Omental fat pad (tissue), 4 donors: ENCODE measurements at places on chromosomes 1 and 21.

- DNase-seq = no peak
Measured at GRCh38 chr1:218828125-218828650, 345.5 kb upstream of the LYPLAL1 start.

DNA sequence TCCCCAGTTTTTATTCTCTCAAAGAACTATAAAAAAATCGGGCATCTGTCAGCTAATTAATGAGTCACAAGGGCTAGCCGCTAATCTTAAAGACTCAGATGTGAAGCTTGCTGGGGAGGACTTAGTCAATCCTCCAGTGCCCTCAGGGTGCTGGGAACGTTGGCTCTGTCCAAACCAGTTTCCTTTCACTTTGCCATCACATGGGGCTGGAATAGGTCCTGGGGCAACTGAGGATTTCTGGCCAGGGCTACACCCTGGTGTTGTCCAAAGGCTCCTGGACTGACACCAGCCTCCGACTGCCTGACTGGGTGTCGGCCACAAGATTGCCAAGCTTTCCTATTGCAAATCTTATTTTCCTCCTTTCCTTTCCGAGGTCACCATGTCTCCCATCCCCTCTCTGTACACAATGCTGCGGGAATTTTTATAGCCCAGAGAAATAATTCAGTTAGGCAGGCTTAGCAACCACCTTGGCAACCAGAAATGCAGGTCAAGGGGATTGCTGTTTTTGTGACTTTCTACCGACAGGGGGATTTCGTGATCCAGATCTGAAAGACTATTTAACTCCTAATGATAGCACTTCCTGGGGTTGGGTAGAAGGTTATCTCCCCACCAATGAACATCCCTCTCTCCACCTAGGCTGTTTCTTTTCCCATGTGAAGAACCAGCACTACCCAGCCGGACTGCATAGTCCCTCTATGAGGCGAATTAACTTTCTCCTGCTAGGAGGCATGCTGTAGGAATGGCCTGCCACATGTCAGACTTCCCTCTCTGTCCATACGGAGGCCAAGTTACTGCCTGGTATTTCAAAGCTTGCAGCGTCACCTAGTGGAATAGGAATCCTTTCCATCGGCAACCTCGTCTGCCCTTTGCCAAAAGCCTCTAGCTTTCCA lies 29.9 kb upstream of the CTBS start:
- no peak for DNase-seq

DNA sequence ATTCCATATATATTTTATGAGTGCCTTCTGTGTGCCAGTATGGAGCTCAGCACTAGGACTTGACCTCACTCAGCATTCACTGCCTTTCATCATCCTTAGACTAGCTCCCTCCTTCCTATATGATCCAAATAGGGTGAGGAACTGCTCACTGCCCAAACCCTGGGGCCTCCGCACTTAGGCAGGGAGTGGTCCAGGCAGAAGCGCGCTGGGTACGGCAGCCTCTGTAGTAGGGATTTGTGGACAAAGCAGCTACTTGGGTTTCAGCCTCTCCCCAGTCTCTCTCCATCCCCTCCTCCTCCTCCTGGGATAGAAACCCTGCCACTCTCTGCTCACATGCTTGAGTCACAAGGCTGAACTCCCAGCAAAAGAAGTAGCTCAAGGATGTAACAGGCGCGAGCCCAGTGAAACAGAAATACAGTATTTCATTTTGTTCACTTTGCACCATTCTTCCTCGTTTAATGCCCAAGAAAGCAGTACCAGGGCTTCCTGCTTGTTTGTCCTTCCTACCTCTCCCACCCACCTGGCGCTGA lies 32.9 kb downstream of the PLEKHA6 start:
- no peak for DNase-seq

GRCh38 chr1:67300561-67300960 lies 7.1 kb upstream of the IL12RB2 start:
- no peak for DNase-seq

DNA sequence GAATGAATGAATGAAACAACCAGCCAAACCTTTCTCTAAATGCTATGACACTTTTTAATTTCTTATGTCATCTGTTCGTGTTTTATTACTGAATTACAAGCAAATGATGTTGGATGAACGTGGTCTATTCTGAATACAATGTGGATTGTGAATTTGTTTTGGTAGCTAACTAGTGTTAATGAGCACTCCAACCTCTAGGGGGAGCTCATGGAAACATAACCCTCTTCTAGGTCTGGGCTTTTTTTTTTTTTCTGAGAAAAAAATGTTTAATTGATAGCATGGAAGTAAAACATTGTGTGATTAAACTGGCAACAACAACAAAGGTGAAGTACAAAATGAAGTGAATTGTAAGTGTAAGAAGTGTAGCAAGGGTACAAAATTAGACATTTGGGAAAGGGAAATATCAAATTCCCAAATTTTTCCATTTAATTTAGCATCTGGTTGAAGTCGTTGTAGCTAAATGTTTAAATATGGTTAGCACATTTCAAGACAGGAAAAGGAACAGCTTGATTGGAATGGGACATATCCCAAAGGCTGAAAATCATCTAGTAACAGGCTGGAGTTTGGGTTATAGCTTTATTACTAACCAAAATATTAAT lies 42.6 kb upstream of the PTGS2 start:
- no peak for DNase-seq

DNA sequence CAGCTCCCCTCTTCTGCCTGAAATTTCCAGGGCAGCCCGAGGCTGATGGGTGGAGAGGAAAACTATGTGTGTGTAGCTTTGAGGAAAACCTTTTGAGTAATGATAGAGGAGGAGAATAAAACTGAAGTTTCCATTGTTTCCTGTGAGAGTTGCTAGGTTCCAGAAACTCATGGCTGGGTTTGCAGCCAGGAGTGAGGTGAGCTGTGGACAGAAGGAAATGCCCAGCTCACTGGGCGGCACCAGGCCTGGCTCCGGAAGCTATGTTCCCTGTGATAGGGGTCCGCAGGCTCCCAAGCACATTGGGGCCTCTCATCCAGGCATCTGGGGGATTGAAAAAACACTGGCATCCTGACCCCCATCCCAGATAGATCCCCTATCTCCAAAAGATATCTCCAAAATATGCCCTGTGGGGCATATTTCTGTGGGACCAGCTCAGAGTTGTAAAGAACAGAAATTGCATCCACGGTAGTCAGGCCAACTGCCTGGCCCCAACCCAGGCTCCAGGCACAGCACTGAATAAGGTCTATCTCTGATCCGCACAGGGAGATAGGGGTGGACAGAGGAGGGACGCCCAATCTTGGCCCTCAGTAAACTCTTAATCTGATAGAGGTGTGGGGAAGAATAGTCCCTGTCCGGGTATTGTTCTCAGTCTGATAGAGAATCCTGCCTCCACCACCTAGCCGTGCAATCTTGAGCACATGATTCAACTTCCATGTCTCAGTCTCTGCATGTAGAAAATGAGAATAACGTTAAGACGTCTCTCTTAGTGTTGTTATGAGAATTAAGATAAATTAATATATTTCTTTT lies 1.8 kb upstream of the HSPG2 start:
- no peak for DNase-seq

DNA sequence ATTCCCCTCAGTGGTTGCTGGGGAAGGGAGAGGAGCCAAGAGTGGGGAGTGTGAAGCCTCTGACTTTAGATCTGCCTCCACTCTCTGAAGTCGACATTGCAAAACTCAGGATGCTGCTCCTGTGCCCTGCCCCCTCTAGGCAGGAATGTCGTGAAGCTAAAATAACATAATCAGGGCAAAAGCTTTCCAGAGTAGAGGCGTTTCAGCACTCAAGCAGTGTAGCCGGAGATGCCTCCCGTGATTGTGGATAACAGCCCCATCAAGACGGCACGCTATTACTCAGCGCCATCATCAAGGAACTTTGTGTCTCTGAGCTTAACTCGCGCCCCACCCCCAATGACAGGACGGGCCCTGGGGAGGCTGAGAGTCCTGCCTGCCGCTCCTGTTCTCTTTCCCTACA lies 60.0 kb downstream of the FBXO2 start:
- no peak for DNase-seq

DNA sequence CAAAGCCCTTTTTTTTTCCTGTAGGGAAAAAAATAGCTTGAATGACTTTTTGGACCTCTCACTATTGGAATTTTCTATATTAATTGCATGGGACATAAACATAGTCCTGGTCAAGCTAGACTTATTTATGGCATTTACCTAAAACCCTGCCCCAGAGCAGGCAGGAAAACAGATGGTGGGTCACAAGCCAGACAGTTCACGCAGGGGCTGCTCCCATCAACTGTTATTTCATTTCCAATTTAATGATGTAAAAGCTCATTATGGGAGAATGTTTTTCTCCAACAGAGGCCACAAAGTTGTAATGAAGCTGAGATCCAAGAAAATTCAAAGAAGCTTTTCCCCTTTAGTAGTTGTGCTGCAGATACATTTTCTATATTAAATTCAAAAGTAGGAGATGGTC lies 99.2 kb downstream of the SGIP1 start:
- no peak for DNase-seq

- DNase-seq = no peak
Measured at GRCh38 chr1:223718850-223719249, 6.5 kb downstream of the CAPN2 start.

GRCh38 chr21:26788790-26789189 lies 56.4 kb downstream of the ADAMTS1 start:
- no peak for DNase-seq

DNA sequence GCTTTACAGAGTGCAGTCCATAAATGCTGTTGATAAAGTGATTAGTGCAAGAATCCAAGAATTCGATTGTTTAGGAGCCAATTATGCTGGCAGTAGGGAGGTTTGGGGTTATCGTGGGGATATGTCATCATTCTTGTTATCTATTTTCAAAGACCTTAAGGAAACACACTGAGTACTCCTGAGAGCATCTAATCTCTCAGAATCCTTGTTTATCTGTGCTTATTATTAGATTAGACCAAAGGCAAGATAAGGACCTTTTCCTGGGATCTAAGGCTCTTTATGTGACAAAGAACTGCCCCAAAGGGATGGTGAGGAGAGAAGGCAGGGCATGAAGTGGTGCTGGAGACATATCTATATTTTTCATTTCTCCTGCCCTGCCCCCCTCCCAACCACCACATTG lies 139.1 kb downstream of the TSEN15 start:
- DNase-seq = no peak

- no peak for DNase-seq
Measured at GRCh38 chr1:115802416-115802815, 33.9 kb upstream of the CASQ2 start.

DNA sequence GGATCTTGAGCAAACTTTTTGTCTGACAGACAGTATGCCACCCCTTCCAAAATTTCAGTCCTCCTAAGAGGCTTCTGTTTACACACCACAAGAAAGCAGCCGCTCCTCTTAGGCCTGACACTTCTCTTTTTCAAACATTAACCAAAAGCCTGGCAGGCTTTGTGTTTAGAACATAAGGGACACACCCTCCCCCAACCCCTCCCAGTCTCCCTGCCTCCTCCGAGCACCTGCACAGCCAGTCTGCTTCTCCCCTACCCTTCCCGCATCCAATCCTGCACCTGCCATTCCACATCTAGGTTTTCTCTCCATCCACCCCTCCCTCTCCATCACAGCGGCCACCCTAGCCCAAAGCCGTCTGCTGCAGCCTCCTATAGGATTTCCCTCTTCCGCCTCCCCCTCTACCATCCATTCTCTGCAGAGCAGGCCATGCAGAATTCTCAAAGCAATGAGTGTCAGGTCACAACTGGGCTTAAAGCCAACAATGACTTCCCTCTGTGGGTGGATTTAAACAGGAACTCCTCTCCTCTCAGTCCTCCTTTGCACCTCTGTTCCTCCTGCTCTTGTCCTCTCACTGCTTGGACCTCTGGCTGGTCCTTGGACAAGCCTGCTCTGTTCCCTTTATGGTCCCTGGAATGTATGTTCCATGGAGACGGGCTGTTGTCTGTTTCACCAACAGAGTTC lies 478.2 kb downstream of the NPHP4 start:
- DNase-seq = no peak

DNA sequence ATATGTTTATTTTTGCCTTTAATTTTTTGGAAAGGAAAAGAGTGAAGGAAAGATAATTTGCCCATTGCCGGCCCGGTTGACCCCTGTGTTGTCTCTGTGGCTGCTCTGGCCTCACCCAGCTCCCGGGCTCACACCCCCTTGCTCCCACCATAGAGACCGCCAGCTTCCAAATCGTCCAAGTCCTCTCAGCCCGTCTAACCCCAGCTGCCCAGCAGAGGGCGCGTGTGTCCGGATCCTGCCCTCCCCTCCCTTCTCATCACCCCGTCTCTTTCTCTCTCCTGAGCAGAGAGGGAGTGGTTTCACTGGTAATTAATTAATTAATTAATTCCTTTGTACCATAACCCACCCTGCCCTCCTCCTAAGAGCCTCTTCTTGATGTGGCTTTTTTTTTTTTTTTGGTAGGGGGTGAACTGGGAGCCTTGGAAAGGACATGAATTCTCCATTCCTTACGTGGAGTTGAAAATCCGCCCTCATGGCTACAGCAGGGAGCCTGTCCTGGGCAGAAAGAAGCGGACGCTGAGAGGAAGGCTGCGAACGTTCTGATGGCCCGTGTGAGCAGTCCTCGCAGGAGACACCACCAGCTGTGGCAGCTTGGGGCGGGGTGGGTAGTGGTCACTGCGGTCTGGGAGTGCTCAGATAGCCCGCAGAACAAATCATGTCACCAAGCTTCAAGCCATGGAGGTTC lies 45.9 kb downstream of the KIAA0040 start:
- DNase-seq = peak; percentile 44

DNA sequence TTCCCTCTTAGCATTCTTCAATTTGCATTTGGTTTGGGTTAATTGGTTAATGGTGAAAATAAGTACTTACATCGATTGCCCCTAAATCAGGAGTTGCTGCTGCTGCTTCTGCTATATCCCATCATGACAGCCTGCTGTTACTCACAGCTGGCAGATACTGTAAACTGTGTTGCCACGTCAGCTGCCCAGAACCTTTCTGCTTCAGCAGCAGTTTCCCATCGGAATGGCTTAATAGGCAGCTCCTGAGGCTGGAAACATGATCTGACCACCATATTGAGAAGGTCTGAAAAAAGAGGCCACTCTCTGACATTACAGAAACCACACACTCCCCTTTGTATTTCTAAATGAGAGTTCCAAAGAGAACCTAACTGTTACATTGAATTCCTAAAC lies 14.3 kb upstream of the SEC16B start:
- DNase-seq = no peak

- DNase-seq = no peak
Measured at GRCh38 chr1:119368554-119368953, at the start of gene HAO2. Gene HAO2, plus strand, starts transcription at chr1:119368785. Its CDS starts 12,301 bp downstream, at chr1:119381086.

DNA sequence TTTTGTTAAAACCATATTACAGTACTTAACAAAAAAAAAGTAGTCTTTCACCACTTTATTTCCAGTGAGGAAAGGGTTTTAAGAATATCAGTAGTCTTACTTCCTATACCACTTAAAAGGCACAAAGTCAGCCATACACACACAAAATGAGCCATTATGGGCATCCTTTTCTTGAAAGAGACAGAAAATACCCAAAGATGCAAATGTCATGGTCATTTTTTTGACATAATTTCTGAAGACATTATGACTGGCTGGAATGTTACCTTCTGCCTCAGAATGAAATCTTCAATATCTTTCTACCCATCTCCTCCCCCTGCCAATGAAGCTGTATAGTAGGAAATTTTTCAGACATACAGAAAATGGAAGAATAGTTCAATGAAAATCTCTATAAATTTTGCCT lies 237.7 kb downstream of the SLC45A1 start:
- DNase-seq = no peak

- no peak for DNase-seq
Measured at GRCh38 chr1:22320587-22321344, 130.9 kb upstream of the ZBTB40 start.
